ENCODE measurements at places on chromosomes 12 and 14.
A peak's percentile ranks its signal among the peaks of the same experiment; 100 is the strongest.

GRCh38 chr14:103915616-103916015 lies 12.6 kb upstream of the TDRD9 start:
- DNase-seq: no peak

- peak; percentile 57 for DNase-seq
Measured at GRCh38 chr12:111444925-111445725, 39.4 kb downstream of the SH2B3 start.

- DNase-seq: no peak
Measured at GRCh38 chr12:109618082-109618481, 44.5 kb downstream of the MVK start.

GRCh38 chr12:3725388-3726115 lies 27.4 kb downstream of the CRACR2A start:
- no peak for DNase-seq

GRCh38 chr14:62558451-62558850 lies 486.8 kb downstream of the KCNH5 start:
- no peak for DNase-seq

DNA sequence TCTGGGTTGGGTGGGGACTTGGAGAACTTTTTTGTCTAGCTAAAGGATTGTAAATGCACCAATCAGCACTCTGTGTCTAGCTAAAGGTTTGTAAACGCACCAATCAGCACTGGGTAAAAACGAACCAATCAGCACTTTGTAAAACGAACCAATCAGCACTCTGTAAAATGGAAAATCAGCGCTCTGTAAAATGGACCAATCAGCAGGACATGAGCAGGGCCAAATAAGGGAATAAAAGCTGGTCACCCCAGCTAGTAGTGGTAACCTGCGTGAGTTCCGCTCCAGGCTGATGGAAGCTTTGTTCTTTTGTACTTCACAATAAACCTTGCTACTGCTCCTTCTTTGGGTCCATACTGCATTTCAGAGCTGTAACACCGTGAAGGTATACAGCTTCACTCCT lies 1.7 kb upstream of the ACOT2 start:
- no peak for DNase-seq

GRCh38 chr14:99479160-99479905 lies 1.3 kb downstream of the SETD3 start:
- DNase-seq: no peak

GRCh38 chr14:61372842-61373555 lies 51.6 kb downstream of the PRKCH start:
- no peak for DNase-seq

- no peak for DNase-seq
Measured at GRCh38 chr12:76259660-76260389, 88.4 kb downstream of the BBS10 start.

DNA sequence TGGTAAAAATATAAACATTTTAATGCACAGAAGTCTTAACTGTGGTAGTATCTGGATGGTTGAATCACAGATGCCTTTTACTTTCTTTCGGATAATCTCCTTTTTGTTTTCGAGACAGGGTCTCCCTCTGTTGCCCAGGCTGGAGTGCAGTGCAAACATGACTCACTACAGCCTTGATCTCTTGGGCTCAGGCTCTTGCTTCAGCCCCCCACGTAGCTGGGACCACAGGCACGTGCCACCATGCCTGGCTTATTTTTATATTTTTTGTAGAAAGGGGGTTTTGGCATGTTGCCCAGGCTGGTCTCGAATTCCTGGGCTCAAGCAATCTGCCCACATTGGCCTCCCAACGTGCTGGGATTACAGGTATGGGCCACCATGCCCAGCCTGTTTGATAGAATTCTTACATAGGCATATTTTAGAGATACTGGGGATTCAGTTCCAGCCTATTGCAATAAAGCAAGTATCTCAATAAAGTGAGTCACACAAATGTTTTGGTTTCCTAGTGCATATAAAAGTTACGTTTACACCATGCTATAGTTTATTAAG lies 99.2 kb downstream of the SNAPC1 start:
- DNase-seq: no peak

- peak; percentile 72 for DNase-seq
Measured at GRCh38 chr12:8045952-8046944, 13.7 kb downstream of the FOXJ2 start.

DNA sequence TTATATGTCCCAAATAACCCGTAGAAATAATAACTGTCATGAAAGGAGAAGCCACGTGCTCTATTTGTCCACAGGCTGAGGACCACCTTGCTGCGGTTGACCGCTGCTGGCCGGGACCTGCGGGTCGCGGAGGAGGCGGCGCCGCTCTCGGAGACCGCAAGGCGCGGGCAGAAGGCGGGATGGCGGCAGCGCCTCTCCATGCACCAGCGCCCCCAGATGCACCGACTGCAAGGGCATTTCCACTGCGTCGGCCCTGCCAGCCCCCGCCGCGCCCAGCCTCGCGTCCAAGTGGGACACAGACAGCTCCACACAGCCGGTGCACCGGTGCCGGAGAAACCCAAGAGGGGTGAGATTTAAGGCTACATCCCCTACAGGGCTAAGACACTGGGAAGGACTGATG lies 21.0 kb downstream of the RPGRIP1 start:
- DNase-seq: no peak

DNA sequence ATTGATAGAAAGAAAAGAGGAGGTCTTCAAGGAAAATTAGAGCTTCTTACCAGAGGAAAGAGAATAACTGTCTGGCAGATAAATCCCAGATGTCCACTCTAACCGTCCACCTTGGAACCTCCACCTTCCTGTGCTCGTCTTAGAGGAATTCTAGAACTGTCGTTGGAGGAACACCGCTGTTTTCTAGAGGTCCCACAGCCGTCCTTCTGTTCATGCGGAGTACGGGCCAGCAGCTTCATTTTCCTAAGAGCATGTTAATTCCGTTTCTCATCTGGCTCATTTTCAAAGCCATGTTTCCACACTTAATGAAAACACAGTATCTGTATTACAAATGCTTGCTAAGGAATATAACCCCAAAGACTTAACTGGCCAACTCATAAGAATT lies 107.9 kb upstream of the ESRRB start:
- no peak for DNase-seq

DNA sequence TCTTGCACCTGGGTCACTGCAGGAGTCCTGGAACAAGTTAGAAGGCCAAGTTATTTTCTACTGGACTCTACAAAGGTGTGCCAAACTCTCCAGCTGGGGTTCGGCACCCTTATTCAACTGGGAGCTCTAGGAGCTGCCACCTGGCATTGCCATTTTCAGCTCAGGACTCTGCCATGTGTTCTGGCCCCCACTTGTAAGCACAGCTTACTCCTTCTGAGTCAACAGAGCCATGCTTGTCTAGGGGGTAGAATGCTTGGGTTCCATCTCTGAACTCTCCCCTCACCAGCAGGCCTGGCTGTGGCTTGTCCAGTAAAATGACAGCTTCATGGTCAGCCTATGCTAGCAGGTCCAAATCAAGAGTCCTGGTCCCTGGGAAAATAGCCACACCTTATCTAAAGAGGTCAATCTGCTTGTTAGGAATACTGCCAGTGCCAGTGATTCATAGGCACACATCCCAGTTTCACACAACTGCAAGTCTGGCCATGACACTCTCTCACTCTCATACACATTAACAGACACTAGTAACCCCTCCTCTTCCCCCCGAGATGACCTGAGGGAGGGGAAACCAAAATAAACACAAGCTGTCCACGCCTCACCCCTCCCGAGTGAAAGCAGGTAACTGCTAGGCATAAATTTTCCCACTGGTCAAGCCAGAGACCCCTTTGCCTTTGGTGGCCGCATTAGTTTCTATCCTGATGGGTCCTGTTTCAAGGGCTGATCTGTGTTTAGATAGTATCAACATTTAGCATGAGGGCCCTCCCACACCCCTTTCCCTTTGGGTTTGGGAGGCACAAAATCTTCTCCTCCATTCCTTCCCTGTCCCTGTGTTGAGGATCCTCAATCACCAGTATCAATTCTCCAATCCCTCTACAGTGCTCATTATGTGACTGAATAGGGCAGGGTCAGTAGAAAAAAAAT lies 182.3 kb upstream of the GZMB start:
- no peak for DNase-seq

DNA sequence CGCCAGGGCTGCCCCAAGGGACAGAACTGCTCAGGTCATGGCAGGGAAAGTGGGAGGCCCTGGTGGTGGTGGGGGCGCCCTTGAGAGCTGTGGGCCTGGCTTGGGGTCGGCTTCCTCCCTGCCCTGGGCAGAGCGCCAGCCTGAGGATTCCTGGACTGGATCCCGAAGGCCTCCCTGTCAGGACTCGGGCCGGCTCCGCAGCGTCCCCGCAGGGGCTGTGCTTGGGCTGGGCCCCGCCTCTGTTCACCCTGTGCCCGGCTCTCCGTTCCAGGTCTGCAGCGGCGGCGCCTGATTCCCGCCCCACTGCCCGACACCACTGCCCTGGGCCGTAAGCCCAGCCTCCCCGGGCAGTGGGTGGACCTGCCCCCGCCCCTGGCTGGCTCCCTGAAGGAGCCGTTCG lies 39.9 kb downstream of the KIF26A start:
- no peak for DNase-seq

DNA sequence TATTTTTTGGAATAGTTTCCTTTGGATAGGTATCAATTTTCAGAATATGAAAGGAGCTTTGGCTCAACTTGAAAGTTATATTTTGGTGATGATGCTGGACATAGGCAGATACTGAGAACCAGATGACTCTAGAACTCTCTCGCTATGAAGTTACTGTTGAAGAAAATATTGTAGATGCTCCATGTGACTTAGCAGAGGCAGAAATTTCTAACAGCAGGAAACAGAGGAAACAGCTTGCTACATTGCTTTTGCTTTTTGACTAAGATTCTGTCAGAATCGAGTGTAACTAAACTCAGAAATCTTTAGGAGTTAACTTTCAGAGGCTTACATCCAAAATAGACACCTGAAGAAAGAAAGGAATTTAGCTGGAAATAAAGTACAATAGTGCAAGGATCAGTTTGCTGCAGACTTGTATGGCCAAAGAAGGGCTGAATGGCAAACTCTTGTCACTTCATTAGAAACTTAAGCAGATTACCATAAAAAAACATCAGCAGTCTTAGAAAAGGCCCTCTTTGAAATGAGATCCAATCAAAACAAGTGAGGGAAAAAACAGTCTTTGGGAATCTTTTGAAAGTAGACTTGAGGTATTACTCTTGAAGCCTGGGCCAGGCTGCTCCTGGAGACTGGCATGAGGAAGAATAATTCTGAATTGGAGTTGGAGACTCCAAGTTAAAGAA lies 911.8 kb downstream of the FSCB start:
- DNase-seq: no peak

GRCh38 chr12:51798501-51798900 lies 50.0 kb downstream of the FIGNL2 start:
- DNase-seq: no peak

GRCh38 chr12:123118497-123118896 lies 32.4 kb downstream of the PITPNM2 start:
- DNase-seq: no peak

GRCh38 chr14:99892406-99892805 lies 99.2 kb downstream of the EML1 start:
- DNase-seq: no peak

GRCh38 chr12:102120886-102121285 lies 903 bp downstream of the PARPBP start:
- DNase-seq: no peak

DNA sequence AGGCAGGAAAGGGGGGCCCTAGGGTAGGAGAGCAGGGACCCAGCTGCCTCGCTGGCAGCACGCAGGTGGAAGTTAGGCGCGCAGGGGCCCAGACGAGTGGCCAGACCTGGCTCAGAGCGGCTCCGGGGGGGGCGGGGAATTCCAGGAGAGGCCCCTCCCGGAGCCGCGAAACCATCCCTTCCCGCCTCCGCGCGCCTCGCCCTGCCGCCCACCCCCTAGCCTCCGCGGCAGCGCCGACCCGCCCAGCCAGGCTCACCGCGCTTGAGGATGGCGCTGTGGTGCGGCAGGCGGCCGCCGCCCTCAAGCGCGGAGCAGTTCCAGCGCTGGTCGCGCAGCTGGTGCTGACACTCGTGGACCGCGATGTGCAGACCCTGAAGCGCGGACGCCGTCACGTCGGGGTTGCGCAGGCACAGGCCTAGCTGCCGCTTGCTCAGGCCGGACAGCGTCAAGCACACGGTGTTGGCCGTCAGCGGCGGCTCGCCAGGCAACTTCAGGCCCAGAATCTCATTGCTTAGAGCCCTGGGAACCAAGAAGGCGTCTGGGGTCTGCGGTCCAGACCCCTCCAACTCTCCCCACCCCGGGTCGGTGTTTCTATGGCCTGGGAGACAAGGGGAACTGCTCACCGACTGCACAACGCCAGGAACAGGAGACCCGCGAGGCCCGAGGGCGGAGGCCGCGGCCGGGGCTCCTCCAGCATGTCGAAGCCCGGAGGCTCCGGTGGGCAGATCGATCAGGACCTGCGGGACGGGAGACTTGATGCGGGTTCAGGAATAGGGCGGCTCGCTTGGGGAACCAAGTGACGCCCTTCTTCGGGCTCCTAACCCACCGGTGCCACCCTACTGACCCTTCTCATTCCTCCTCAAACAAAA lies 1.5 kb downstream of the WNT10B start:
- no peak for DNase-seq

DNA sequence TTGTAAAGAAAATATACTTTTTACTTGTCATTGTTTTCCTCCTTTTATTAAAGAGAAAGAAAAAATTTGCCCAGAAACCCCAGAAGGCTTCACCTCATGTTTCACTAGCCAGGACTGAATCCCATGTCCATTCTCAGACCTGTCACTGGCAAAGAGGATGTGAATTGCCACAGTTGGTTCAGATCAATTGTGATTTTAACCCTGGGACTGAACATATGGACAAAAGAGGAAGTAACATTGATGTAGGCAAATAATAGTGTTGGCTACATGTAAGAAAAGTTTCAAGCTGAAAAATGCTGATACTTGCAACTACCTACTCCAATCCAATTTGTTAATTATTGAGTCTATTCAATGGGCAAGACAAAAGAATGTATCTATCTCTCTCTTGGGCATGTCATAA lies 8.6 kb upstream of the CCDC196 start:
- no peak for DNase-seq

- no peak for DNase-seq
Measured at GRCh38 chr12:65803251-65803650, 21.0 kb upstream of the HMGA2 start.

- DNase-seq: no peak
Measured at GRCh38 chr14:22666203-22666893, 22.2 kb upstream of the OR6J1 start.

DNA sequence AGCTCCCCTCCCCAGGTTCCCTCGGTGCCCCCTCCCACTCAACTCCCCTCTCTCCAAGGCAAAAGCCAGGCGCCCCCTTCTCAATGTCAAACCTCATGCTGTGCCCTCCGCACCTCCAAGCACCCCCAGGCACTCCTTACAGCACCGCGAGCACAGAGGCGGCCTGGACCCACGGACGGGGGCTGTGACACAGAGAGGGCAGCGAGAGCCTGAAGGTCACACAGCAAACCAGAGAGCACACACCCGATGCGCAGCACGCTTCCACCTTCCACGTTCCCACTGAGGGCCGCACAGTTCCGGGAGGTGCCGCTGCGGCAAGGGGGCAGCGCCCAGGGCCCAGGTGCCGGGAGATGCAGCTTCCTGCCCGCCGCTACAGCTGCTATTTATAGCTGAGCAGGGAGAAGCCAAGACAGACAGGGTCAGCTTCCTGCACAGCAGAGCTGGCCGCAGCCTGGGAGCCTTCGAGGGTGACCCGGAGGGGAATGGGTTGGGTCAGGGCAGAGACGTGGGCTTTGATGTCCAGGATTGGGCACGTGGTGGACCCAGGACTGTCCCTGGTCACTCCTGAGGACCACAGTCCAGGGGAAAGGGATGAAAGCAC lies 12.9 kb downstream of the NCOR2 start:
- no peak for DNase-seq
